ENCODE measurements at places on chromosomes 6 and 20.

- no peak for DNase-seq
Observed at GRCh38 chr6:121559611-121560269, 124.3 kb downstream of the GJA1 start.

GRCh38 chr6:56156643-56157042 is 90.7 kb downstream of the COL21A1 start:
- DNase-seq: no peak

DNA sequence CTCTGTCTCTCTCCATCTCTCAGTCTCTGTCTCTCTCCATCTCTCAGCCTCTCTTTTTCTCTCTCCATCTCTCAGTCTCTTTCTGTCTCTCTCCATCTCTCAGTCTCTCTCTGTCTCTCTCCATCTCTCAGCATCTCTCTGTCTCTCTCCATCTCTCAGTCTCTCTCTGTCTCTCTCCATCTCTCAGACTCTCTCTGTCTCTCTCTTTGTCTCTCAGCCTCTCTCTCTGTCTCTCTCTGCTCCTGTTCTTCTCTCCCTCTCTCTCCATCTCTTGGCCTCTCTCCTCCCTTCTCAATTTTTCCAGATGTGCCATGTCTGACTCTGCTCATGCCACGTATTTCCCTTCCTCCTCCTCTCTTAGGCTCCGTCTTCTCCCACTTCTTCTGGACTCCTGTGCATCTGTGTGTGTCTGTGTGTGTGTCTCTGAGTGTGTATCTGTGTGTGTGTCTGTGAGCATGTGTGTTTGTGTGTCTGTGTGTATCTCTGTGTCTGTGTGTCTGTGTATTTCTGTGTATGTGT is 72.7 kb downstream of the SRC start:
- no peak for DNase-seq

DNA sequence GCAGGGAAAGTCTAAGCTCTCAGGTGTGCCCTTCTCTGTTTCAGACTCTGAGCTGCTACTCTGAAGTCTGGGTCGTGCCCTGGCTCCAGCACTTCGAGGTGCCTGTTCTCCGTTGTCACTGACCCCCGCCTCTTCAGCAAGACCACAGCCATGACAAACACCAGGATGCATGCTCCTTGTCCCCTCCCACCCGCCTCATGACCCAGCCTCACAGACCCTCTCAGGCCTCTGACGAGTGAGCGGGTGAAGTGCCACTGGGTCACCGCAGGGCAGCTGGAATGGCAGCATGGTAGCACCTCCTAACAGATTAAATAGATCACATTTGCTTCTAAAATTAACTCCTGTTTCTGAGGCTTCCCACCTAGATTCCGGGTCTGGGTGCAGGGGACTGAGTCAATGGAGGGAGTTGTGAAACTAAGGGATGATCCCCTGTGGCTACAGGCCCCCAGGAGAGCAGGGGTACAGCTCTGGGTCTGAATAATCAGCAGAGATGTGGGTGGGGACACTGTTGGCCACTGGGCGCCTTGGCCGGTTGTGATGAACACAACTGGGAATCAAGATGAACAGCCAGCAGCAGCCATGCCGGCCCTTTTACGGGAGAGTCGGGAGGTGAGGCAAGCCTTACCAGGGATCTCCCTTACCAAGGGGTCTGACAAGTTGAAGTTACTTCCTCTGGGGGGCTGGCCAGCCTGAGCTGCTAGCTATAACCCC is 10.7 kb downstream of the CST7 start:
- DNase-seq: peak; percentile 11

DNA sequence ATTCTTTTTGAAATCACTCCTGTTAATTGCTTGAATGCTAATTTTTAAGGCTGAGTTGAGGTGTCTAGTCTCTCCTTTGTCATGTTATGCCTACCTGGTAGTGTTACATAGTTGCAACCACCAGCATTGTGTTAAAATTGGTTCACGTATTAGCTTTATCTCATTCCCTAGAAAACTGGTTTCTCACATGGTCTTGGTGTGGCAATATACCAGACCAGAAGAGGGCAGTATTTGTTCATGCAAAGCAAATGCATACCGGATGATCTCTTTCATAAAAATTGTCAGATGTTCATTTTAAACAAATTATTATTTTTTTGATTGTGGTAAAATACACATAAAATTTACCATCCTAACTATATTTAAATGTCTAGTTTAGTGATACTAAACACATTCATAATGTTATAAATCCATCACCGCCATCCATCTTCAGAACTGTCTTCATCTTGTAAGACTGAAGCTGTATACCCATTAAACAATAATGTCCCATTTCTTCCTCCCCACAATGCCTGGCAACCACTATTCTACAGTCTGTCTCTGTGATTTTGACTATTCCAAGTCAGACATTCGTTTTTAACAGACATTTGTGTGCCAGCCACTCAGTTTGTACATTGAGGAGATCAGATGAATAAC is 92.8 kb downstream of the ATRN start:
- DNase-seq: no peak

DNA sequence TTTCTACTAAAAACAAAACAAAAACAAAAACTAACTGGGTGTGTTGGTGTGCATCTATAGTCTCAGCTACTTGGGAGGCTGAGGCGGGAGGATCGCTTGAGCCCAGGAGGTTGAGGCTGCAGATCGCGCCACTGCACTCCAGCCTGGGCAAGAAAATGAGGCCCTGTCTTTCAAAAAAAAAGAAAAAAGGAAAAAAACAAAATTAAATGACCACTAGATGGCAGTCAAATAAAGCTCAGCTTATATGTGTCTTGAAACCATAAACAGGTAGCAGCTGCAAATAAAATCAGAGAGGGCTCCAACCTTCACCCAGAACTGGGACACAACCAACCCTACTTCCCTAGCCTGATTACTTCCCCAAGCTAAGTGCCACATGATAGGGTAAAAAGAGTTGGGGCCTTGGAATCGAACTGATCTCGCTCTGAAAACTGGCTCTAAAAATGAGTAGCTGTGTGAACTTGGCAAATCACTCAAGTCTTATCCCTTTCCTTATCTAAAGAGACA is 67.1 kb upstream of the ADGRF4 start:
- DNase-seq: no peak

DNA sequence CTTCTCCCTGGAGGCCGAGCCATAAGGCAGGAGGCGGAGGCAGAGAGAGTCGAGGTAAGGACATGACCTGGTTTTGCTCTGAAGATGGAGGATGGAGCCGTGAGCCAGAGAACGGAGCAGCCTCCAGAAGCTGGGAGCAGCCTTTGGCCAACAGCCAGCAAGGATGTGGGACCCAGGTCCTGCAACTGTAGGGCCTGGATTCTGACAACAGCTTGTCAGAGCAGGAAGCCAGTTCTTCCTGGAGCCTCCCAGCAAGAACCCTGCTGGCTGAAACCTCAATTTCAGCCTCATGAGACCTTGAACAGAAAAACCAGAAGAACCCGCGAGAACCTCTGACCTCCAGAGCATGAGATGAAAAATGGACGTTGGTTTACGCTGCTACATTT is 13.4 kb upstream of the MRGBP start:
- no peak for DNase-seq

DNA sequence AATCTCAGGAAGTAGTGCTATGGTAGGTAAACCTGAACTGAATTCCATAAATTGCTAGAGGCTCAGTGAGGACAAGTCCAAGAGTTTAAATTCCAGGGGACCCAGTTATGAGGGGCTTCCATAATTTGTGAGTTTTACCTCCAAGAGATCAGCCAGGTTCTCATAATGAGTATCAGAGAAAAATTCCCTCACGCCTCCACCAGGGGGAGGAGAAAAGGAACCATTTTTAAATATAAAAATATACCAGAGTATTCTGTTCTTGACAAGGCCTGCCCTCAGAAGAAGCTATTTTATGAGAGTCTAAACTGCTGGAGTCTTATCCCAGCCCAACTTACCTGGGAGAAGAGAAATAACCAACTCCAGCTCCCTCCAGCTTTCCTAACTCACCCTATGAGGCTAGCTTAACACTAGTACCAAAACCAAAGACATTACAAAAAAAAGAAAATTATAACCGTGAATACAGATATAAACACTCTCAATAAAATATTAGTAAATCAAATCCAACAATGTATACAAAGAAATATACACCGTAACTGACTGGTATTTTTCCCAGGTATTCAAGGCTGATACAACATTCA is 158.7 kb downstream of the TFAP2A start:
- DNase-seq: no peak

DNA sequence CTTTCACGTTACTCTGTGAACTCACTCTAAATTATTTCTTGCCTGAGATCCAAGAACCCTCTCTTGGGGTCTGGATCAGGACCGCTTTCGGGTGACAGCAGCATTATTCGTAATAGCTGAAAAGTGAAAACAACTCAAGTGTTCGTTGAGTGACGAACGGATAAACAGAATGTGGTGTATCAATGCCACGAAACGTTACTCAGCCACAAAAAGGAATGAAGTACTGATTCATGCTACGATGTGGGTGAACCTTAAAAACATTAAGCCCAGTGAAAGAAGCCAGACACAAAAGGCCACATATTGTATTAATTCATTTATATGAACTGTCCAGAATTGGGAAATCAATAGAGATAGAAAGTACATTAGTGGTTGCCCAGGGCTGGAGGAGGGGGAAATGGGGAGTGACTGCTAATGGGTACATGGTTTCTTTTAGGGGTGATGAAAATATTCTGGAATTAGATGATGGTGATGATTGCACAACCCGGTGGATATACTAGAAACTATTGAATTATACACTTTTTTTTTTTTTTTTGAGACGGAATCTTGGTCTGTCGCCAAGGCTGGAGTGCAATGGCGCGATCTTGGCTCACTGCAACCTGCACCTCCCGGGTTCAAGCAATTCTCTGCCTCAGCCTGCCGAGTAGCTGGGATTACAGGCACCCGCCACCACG is 8.4 kb downstream of the PTGIS start:
- DNase-seq: peak; percentile 2

DNA sequence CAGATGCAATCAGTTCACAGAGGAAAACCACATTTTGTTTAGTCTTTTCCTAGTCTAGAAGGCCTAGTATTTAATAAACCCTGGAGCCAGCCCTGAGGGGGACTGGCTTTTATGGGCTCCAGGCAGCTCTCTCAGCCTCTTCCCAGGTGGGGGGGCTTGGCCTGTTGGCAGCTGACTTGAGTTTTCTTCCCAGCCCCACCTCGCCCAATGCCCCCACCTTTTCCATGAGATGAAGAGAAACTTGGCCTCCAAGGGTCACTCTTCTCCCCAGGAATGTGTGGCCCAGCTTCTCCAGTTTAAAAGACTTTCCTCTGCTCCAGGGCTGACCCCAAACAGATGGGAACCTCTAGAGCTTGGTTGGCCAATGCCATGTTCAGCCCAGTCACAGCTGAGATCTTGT is 196.1 kb downstream of the BMP7 start:
- no peak for DNase-seq

DNA sequence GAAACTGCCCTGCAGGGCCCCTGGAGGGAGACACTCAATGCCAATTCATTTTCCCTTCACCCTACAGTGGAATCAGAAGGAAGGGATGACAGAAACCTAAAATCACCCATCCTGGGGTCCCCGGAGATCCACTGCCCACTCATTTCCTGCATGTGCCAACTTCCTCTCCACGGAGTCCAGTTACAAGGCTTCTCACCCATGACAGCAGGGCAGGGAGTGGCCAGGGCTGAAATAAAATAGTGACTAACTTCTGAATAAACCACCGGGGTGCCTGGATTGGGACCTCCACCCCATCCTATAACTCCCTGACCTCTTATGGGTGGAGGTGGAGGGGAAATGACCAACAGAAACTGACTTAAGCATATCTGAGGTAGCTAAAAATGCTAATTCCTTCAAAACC is 362.3 kb downstream of the MAFB start:
- DNase-seq: no peak

GRCh38 chr6:152170702-152171667 is 363.5 kb downstream of the ESR1 start:
- peak; percentile 78 for DNase-seq

DNA sequence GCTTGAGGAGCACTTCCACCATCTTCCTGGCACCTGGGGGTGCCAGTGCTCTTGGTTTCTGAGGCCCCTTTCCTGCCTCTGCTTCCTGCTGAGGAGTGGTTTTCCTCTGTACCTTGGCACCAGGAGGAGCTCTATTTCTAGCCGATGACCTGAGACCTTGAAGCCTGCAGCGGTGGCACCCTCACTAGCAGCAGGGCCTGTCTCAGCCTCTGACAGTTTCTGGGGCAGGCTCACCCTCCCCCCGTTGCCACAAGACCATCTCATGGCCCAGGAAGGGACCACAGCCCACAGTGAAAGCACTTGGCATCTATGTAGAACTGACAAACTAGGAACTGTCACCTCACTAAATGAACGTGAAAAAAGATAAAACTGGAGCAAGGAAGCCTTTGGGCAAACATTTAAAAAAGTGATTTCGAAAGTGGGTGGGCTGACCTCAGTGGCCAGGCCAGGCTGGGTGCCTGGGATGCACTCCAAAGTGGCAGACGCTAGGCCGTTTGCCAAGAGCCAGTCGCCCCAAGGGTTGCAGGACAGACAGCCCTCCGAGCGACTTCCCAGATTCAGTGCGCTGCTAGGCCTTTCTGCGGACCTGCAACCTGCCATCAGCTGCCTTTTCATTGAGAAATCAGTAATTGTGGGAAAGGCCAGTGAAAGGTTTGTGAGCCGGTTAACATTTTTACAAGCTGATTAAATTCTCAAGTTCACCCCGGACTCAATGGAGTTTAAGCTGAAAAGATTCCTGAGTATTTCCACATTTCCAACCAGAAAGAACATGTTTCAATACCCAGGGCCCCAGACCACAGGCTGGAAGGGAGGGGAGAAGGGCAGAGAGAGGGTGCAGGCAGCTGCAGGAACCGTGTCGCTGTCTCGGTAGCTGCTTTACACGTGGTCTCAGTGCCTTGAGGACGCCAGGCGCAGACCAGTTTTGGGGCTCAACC is 303.7 kb downstream of the ESR1 start:
- DNase-seq: no peak

DNA sequence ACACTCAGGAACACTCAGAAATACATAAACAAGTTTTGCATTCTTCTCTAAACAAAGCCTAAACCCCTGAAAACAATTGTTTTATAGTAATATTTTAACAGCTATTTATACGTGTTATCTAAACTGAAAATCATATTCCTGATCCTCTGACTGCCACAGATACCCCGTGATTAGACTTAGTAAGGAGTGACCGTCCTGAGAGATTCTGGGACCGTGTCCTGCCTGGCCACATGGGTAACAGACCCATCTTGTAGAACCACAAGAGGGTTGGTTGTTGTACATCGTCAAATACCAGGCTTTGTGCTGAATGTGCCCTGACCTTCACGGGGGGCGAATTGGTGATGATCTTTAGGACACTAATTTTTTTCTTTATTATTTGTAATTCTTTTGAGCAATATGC is 214.4 kb downstream of the TMEM242 start:
- DNase-seq: no peak

GRCh38 chr6:54135665-54136369 is 24.6 kb downstream of the MLIP start:
- no peak for DNase-seq

DNA sequence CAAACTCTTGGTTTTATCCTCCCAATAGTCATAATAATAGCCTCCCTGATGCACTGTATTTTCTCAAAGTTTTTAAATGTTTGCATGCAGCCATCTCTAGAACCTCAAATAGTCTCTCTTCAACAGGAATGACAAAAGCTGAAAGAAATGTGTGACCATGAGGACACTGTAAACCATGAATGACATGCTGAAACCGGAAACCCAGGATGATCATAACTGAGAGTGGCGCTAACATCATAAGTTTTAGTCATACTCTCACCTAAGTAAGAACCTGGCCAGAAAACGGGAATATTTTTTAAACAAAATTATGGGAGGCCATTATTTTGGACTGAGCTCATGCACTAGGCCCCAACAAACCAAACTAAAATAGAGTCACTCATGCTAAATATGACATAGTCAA is 278.4 kb upstream of the STXBP5 start:
- DNase-seq: no peak

- no peak for DNase-seq
Observed at GRCh38 chr6:31792761-31793171, 2.8 kb downstream of the VARS1 start.

- peak; percentile 32 for DNase-seq
Observed at GRCh38 chr6:43702534-43703440, 15.2 kb upstream of the MRPS18A start.

Measured in activated CD4-positive, alpha-beta memory T cell treated with anti-CD3 and anti-CD28 coated beads, Interleukin-2, amount 10 ng/mL, durations not matched to agents 7 days and 5 days (primary cell).